ENCODE measurements at places on chromosomes 16 and 17. TPM values are rescaled to one million over a fixed set of nuclear protein-coding genes. Genes with fewer than 3 reads are reported as not detected.

CFAP97D1 gene
- not detected for total RNA-seq

SLFN14 gene
- total RNA-seq, result not detected

C1QTNF8 gene
- not detected for total RNA-seq

ARHGDIG gene
- 0.28 TPM for total RNA-seq

MT4 gene
- not detected for total RNA-seq

KCNH6 gene
- not detected for total RNA-seq

PRSS27 gene
- 0.30 TPM for total RNA-seq

TP53TG3E gene
- total RNA-seq, result not detected

SEC14L1 gene
- 24.1 TPM for total RNA-seq

PLCG2 gene
- total RNA-seq, result 1.8 TPM

TBC1D3C gene
- not detected for total RNA-seq

CD300LG gene
- total RNA-seq, result not detected

XYLT2 gene
- total RNA-seq, result 65.6 TPM

KRT39 gene
- total RNA-seq, result not detected

TBC1D26 gene
- 0.18 TPM for total RNA-seq

CCT6B gene
- 0.51 TPM for total RNA-seq

EPN2 gene
- total RNA-seq, result 22.6 TPM

HP gene
- total RNA-seq, result not detected

TNFRSF17 gene
- total RNA-seq, result not detected

DHX58 gene
- total RNA-seq, result 6.8 TPM

RPA1 gene
- total RNA-seq, result 33.5 TPM

REXO5 gene
- 5.6 TPM for total RNA-seq

ATF7IP2 gene
- 2.0 TPM for total RNA-seq

CNGB1 gene
- not detected for total RNA-seq

C16orf96 gene
- total RNA-seq, result not detected

STX8 gene
- total RNA-seq, result 75.7 TPM

PGAP6 gene
- total RNA-seq, result 59.7 TPM

PFN1 gene
- total RNA-seq, result 683 TPM

ETV4 gene
- total RNA-seq, result 0.59 TPM

RUNDC3A gene
- total RNA-seq, result 0.59 TPM

ZFP3 gene
- total RNA-seq, result 1.2 TPM

KRTAP4-9 gene
- not detected for total RNA-seq

RAP1GAP2 gene
- total RNA-seq, result 0.30 TPM

APOBR gene
- total RNA-seq, result not detected

KRTAP4-3 gene
- not detected for total RNA-seq

PLEKHH3 gene
- 8.9 TPM for total RNA-seq

SLC16A13 gene
- 0.59 TPM for total RNA-seq

AURKB gene
- total RNA-seq, result 16.7 TPM

CTRB1 gene
- not detected for total RNA-seq

GNAO1 gene
- total RNA-seq, result 0.30 TPM

OR4D2 gene
- not detected for total RNA-seq

FLCN gene
- total RNA-seq, result 46.7 TPM

EVI2A gene
- total RNA-seq, result 0.09 TPM

ABCC11 gene
- total RNA-seq, result not detected

SAMD14 gene
- total RNA-seq, result 5.3 TPM

PLEKHM1 gene
- 21.1 TPM for total RNA-seq

KCTD19 gene
- total RNA-seq, result not detected

ABCC12 gene
- not detected for total RNA-seq

TNP2 gene
- total RNA-seq, result not detected

All from smooth muscle cell of the umbilical artery (primary cell).